ENCODE measurements at places on chromosomes 11 and 22.

GRCh38 chr11:113685654-113686359, 20.3 kb downstream of the TMPRSS5 start:
- no peak for DNase-seq

- no peak for DNase-seq
Measured at GRCh38 chr11:132139181-132139580, 768.8 kb downstream of the NTM start.

GRCh38 chr22:46452195-46453005, 85.0 kb downstream of the CELSR1 start:
- no peak for DNase-seq

GRCh38 chr22:22458896-22459588, 49.5 kb downstream of the ZNF280B start:
- no peak for DNase-seq

- no peak for DNase-seq
Measured at GRCh38 chr22:27616033-27616432, 185.5 kb downstream of the MN1 start.

DNA sequence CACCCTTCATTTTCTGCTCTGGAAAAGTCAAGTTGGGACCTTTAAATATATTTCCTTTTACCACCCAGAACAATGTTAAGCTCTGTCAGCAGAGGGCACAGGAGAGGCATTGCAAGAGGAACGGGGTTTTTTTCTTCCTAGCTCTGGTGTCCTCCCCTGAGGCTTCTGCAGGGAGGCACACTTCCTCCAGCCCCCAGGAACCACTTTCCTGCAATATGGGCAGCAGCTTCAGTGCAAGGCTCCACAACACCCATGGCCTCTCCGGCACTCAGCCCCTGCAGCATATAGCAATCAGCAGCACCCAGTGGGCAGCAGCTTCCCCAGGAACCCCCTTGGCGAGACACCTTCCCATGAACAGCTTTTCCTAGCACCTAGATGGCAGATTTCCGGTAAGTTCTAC, 101.4 kb downstream of the SYT9 start:
- no peak for DNase-seq

DNA sequence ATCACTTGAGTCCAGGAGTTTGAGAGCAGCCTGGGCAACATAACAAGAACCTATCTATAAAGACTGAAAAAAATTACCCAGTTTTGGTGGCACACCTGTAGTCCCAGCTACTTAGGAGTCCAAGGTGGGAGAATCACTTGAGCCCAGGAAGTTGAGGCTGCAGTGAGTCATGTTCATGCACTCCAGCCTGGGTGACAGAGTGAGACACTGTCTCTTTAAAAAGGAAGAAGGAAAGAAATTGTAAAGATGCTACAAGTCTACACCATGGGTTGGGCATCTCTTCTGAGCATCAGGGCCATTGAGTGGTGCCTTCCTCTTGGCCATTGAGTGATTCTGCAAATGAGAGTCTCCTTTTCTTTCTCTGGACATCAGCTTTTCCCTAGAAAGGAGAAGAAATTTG, 15.7 kb upstream of the MTMR3 start:
- no peak for DNase-seq

DNA sequence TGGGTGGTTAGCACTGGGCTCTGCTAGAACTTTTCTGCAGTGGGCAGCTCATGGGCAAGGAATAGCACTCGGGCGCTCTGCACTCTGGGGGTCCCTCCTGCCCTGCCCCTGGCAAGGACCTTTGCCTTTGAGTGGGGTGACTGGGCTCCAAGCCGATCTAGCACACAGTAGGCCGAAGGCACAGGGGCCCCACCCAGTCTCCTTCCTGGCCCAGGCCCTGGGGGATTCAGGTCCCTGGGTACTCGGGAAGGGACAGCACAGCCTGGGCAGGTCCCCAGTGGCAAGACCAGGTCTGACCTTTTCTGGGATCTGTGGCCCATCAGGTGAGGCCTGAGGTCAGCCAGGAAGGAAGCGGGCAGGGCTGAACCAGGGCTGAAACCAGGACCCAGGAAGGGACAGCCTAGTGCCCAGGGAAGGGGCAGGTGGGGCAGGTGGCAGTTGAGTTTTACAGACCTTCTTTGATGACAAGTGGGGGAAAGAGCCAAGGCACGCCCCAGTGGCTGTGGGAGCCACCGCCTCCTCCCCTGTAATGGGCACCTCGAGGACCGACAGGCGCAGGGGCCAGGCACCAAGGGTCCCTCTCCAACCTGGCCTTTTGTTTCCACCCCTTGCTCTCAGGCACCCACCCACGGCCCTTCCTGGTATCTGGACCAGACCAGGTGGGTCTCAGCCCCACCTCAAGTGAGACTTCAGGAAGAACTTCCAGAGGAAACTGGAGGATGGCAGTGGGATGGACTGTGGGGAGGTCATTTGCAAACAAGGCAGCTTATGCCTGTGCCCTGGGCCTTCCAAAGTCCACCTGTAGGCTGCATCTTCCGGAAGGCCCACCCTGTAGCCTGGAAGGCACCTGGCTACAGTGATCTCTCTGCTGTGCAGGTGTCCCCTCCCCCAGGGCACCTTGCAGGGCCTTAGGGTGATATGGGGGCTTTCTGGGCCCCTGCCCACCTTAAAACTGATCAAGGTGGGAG, 883 bp upstream of the AIFM3 start:
- DNase-seq, result no peak

- no peak for DNase-seq
Measured at GRCh38 chr22:49586244-49586748, 241.4 kb downstream of the BRD1 start.

DNA sequence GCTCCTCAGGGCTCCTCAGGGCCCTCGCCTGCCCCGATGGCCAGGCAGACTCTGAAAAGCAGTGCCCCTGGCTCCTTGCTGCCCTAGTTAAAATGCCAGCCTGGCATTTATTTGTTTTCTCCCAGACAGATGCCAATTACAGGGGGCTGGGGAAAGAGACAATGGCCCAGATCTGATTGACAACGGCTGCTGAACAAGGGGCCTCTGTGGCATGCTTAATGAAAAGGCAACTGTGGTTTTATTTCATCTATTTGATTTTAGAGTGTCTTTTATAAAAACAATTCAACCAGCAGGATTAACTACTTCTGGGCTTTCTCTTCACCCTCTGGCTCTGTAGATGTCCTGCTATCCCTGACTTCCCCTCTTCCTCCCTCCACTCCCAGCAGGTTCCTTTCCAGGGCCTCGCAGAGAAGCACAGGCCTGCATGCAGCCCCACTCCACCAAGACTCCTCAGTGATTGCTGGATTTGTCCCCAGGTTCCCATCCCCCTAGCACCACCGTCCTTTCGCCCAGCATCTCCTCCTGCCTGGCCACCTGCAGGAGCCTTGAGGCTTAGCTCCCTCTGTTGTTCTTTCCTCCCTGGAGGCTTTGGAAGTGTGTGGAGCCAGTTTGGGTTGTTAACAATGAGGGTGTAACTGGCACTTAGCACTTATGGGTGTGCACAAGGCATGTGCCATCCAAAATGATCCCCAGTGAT, 171.1 kb downstream of the TENM4 start:
- no peak for DNase-seq

GRCh38 chr22:37229805-37230672, 14.0 kb downstream of the RAC2 start:
- no peak for DNase-seq

DNA sequence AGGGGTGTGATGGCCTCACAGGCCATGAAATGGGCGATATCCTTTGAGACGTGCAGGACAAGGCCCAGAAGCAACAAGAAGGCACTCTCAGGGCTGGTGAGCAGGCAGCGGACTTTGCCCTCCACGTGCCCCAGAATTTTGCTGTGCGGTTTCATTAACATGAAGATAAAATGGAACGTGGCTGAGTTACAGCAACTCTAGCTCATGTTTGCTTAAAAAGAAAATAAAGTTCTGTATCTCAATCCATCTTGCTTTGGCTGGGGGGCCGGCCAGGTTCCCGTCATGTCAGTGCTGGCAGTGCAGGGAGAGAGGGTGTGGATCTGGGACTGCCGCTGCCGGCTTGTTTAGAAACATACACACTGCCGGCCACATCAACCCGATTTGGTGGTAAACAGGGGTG, 370.1 kb downstream of the OPCML start:
- DNase-seq, result no peak

DNA sequence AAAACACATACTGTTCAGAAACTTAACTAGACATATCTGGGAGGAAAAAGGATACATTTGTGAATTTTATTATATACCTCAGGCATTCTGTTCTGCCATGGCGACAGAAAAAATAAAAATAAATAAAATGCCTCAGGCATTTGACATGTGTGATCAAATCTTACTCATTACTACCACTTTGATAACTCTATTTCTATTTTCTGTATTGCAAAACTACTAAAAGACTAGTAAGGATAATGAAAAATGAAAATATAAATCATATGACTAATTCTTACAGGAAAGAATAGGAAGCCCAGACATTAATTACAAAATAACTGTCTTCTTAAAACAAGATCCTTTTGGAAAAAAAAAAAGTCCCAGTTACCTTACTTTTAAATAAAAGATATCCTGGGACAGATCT, 5.3 kb downstream of the PICALM start:
- DNase-seq, result no peak

GRCh38 chr11:88360141-88360540, 22.6 kb upstream of the CTSC start:
- no peak for DNase-seq

DNA sequence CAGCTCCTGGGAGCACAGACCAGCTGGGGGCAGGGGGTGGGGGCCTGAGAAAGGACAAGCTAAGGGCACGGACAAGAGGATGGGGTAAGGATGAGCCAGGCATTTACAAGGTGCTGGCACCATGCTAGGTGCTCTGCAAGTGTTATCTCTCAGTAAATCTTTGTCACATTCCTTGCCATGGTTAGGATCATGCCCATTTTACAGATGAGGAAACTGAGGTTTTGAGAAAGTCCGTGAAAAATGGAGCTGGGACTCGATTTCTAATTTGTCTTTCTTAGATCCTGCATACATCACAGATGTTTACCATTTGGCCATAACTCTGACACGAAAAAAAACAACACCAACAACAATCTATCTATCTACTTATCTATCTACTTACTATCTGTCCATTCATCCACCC, 429.7 kb downstream of the MIAT start:
- DNase-seq, result no peak

DNA sequence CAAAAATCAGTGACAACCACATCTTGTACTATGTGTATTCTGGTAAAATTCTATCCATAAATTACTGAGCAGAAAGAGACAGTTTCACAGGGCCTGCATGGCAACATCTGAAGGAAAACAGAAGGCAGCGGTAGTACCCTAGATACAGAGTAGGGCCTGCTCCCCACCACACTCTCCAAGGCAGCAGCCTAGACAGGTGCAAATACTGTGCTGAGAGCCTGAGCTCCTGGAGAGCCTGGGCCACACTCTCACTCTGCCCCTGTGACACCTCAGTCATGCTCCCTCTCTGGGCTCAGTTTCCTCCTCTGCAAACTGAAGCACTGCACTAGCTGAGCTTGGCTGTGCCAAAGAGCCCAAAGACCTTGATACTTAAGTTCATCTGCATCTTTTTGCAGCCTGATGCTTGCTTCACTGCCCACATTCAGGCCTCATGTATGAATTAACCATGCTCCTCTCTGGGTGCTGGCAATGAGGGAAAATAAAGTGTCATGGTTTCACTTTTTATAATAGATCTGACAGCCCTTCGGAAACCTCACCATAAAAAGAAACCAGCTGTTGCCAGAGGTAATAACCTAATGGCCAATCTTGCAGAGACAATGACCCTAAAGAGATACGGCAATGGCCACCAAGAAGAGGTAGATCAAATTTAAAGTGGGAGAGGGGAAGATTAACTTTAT, 104.7 kb downstream of the PLEKHA7 start:
- DNase-seq, result no peak

DNA sequence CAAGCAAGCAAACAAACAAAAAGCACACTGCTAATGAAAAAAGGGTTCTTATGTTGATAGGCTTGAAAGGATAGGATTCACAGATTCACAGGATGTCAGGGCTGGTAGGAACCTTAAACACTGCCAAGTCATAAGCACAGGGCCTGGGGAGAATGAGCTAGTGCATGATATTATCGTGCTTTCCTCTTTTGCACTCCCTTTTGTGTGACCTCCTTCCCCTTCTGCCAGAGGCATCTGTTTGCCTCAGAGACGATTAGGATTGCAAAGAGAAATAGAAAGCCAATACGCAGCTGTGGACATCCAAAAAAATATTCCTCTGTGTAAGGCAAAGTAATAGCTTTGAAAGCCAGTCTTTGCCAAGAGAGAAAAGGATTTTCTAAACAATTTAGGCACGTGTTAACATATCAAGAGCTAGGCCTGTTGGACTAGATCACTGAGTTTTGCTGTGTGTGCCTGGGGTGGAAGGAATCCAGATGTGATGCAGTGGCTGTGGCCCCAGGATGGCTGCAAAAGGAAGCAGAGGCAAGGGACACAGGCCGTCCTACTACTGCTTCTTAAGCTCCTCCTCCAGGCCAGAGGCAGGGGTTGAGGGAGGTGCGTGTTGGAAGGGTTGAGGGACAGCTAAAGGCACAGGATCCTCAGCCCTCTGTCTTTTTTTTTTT, 30.6 kb downstream of the MCHR1 start:
- no peak for DNase-seq

DNA sequence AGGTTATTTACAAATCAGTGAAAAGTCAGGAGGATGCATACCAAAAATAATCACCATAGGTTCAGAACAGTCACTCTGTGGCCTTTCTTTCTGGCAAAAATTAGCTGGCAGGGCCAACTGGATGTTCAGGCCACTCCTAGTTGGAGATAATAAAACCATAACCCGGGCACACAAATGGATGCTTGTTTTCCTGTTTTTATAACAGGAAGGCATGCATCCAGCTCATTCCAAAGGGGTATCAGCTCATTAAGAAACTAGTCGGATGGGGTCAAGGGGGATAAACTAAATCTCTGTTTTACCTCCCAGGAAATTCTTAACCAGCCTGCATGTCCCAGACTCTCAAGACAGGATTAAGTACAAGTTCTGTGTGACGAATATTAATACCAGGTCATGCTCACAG, 81.0 kb downstream of the FBXO7 start:
- DNase-seq, result no peak

DNA sequence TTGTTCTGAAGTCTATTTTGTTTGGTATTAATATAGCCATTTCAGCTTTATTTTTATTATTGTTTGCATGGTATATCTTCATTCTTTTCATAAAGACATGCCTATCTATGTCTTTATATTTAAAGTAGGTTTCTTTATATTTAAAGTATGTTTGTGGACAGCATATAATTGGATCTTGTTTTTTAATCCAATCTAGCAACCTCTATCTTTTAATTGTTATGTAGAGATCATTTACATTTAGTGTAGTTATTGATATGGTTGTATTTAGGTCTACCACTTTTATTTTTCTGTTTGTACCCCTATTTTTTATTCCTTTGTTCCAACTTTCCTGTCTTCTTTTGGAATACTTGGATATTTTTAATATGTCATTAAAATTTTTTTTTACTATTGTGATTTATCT, 13.8 kb downstream of the TPBGL start:
- DNase-seq, result no peak

- no peak for DNase-seq
Measured at GRCh38 chr22:45072322-45072903, 62.6 kb upstream of the PHF21B start.

DNA sequence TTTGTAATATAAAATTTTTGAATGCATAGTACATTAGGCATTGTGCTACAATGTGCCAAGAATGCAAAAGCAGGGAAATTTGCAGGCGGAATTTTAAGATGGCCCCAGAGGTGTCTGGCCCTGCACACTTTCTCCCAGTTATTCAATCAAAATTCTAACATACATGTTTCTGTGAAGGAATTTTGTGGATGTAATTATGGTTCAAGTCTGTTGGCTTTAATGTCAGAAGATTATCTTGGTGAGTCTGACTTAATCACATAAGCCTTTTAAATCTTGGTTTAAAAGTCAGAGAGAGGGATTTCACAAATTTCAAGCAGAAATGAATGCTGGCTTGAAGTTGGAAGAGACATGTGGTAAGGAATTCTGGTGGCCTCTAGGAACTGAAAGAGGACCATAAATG, 423.4 kb upstream of the CCDC179 start:
- no peak for DNase-seq
